ENCODE measurements at places on chromosomes 13 and 19.

- peaks cover 29% of the 10 kb centered on the region for H3K36me3 ChIP-seq
- DNase-seq = no peak
- H3K4me1 ChIP-seq = no peaks in the 10 kb centered on the region
- no peak overlapping the region for H3K27ac ChIP-seq
- no peak overlapping the region for H3K4me3 ChIP-seq
- no peaks in the 10 kb centered on the region for H3K27me3 ChIP-seq
Measured at GRCh38 chr19:5128251-5128935, 159.5 kb downstream of the KDM4B start.

- no peak overlapping the region for H3K27ac ChIP-seq
- peak; percentile 38 for DNase-seq
- H3K27me3 ChIP-seq = no peaks in the 10 kb centered on the region
- no peaks in the 10 kb centered on the region for H3K4me1 ChIP-seq
- no peak overlapping the region for H3K4me3 ChIP-seq
- H3K36me3 ChIP-seq = peaks cover 66% of the 10 kb centered on the region
Measured at GRCh38 chr19:48918801-48919247, 14.7 kb upstream of the DHDH start.

DNA sequence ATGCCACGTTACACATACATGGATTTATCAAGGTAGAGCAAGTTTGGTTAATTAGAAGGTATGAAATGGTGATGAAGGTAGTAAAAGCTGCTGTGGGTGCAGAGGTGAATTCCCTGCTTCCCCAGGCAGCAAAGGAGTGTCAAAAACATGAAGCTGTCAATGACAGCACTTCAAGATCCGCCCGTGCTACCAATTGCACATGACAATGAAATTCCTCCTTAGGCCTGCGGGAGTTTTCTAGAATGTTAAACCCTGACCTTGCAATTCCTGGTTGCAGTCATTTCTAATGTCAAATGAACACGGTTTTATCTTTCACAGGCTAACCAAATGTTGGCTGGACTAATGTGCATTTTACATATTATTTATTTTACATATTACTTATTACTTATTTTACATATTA, 67.7 kb upstream of the LSM14A start:
- no peak overlapping the region for H3K4me3 ChIP-seq
- H3K36me3 ChIP-seq = no peaks in the 10 kb centered on the region
- H3K27ac ChIP-seq = no peak overlapping the region

- H3K4me3 ChIP-seq = no peak overlapping the region
- no peaks in the 10 kb centered on the region for H3K4me1 ChIP-seq
- DNase-seq = no peak
- H3K36me3 ChIP-seq = no peaks in the 10 kb centered on the region
- H3K27me3 ChIP-seq = no peaks in the 10 kb centered on the region
- H3K27ac ChIP-seq = no peak overlapping the region
Measured at GRCh38 chr13:36242761-36243160, 28.4 kb upstream of the SOHLH2 start.

DNA sequence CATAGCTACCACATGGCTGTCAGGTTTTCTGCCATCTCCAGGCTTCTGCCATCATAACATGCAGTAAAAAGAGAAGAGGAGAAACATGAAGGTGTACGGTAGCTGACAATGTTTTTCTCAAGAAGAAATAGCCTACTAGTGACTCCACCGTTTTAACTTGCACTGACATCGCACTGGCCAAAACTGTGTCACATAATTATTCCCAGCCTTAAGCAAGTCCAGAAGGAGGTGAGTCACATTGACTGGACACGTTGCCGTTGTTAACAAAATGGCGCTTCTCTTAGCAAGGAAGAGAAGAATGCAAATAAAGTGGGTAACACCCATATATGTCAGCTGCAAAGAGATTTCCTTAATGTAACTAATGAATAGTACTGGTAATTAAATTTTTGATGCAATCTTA, 810.4 kb upstream of the SLC10A2 start:
- no peaks in the 10 kb centered on the region for H3K27me3 ChIP-seq
- no peak overlapping the region for H3K27ac ChIP-seq
- no peaks in the 10 kb centered on the region for H3K4me1 ChIP-seq
- DNase-seq = no peak
- no peak overlapping the region for H3K4me3 ChIP-seq
- no peaks in the 10 kb centered on the region for H3K36me3 ChIP-seq

Measured in DND-41 (cell line).